ENCODE measurements at places on chromosomes 2 and 18.
A peak's percentile ranks its signal among the peaks of the same experiment; 100 is the strongest.

GRCh38 chr2:138249207-138249606 is 252.4 kb upstream of the SPOPL start:
- DNase-seq: no peak

GRCh38 chr2:133836691-133837345 is 268.6 kb upstream of the NCKAP5 start:
- no peak for DNase-seq

- peak; percentile 22 for DNase-seq
Measured at GRCh38 chr2:230642966-230643365, 69.7 kb upstream of the CAB39 start.

DNA sequence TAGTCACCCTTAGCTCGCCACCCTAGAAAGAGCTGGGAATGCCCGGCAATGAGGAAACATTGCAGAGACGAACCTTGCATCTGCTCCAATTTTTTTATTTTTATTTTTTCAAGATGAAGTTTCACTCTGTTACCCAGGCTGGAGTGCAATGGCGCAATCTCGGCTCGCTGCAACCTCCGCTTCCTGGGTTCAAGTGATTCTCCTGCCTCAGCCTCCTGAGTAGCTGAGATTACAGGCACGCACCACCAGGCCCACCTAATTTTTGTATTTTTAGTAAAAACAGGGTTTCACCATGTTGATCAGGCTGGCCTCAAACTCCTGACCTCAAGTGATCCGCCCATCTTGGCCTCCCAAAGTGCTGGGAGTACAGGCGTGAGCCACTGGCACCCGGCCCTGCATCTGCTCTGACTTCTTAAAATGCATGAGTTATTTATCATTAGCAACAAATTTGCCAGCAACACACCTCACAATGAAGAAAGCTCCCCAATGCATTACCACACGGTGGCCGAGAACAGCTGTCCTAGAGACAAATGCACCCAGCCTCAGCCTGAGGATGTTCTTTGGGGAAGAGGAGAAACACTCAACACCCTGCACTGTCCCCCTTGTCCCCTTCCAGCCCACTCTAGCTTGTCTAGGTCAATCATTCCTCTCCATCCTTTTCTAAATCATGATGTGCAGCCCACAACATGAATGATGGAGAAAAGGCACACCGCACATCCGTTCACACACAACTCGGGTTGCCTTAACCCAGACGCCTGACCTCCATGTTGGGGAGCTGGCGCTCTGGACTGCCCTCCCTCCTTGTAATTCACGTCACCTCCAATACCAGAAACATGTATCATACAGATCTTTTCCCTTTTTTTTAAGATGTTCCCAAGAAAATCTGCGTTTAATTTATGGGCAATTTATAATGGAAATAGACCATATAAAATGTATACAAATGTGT is 46.9 kb downstream of the TTC32 start:
- DNase-seq: no peak

DNA sequence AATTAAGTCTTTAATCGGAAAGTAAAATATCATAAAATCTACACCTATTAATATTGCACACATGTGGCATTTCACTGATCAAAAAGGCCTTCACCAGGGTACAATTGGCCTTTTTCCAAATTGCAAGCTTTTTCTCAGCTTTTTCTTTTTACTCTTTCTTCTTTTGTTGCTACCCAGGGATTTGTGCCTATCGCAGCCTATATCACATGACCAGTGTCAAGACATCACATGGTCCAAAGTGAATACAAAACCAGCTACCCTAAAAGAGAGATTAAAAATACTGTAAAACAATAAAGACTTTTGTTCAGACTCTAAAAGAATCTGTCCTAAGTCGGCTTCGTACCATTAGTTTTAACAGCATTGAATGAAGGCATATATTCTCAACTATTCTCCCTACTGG is 15.0 kb upstream of the OTX1 start:
- DNase-seq: no peak

DNA sequence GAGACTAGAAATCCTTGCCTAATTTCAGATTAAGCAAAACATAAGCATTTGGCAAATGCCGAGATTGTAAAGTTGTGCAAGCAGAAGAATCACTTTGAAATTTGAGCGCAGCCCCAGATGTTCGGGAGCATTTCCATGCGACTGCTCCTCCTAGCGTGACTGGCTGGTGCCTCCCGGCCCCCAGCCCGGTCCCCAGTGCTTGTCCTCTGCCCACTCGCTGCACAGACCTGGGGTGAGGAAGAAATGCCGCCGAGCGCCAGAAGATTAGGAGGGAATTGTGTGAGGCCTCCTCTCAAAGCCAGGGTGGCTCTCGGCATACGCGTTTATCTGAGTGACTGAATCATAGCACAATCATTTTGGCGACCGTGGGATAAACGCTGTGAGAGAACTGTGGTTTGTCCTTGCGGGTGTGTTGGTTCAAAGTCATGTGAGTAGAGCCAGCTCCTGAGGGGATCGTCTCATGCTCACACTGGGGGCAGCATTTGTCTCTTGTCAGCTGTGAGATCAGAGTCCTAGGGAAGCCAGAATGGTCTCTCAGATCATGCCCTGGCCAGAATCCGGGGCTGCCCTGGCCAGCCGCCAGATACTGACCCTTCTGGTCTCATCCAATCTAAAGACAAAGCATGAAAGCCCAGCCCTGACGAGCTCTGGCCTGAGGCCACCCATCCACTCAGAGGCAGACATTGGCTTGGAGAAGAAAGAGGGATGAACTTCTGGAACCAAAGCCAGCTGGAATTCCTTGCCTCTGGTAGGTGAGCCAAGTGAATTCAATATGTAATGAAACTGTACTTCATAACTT is 189.3 kb downstream of the SH3RF3 start:
- no peak for DNase-seq

DNA sequence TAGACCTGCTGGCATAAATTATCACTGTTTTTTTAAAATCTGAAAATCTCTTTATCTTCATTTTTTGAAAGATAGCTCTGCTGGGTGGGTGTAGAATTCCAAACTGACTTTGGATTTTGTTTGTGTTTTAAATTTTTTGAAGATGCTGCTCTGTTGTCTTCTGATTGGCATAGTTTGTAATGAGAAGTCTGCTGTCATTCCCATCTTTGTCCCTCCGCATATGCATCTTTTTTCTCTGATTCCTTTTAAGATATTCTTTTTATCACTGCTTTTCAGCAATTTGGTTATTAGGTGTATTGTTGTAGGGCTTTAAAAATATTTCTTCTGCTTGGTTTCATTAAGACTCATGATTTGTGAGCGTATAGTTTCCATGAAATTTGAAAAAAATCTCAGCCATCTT is 7.2 kb downstream of the SNED1 start:
- DNase-seq: no peak

- no peak for DNase-seq
Measured at GRCh38 chr2:72916743-72917137, 579 bp upstream of the EMX1 start.

GRCh38 chr2:114005110-114005783 is 115.4 kb downstream of the ACTR3 start:
- DNase-seq: no peak

DNA sequence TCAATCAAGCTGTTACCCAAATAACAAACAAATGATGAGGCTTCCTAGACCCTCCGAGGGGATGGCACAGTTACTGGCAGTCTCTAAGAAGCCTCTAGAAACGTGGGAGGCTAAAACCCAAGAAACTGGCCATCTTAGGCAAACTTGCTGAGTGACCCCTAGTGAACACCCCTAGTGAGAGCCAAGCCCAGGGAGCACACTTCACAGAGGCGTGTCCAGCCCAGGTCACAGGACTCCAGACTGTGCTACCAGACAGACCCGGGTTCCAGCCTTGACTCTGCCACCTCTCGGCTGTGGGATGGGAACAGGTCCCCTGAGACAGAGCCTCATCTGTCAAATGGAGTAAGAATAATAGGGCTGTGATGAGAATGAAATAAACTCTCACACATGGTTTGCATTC is 83.5 kb upstream of the ASAP2 start:
- DNase-seq: no peak

- DNase-seq: peak; percentile 66
Measured at GRCh38 chr2:163191372-163191771, 352.8 kb upstream of the KCNH7 start.

DNA sequence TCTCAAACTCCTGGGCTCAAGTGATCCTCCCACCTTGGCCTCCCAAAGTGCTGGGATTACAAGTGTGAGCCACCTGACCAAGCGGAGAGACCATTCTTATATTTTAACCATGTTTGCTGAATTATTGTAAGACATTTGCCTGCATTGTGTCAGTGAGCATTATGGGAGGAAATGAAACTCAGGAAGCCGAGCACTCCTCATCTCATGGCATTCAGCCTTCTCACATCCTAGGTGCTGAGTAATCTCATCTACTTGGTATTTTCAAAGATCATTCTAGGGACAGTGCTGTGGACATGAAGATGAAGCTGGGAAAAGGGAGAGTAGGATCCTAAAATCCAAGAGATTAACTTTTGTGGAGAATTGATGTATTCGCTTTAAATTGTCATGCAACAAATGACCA is 66.1 kb downstream of the NAPG start:
- peak; percentile 6 for DNase-seq

DNA sequence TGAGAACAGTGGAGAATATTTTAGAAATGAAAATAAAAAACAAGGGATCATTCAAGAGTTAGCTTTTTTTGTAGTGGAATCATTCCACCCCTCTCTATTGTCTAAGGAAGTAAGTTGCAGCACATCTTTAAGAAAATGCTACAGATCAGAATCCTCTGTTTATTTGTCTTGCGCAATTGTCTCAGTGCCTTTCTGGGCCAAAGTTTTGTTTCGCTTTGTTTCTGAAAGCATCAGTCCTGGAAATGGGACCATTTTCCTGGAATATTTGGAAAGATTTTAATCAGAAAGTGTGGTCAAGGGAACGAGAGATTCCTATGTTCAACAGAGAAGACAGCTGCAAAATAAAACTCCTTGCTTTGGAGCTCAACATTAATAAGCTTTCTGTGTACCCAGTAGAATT is 74.0 kb downstream of the NRXN1 start:
- no peak for DNase-seq

DNA sequence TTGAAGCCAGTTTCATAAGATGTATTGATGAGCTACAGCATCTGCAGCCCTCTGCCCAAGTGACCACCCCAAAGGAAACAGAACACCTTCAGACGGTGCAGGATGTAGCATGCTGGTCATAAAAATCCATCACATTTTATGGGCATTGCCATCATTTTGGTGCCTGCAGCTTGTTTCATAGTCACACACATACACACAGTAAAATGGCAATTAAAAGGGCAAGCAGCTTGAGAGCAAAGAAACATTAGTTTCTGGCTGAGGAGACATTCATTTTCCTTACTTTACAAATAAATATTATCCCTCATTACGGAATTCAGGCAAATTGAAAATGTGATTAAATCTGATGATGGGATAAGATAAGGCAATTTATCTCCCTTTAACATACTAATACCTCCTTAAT is 13.4 kb downstream of the MYO5B start:
- no peak for DNase-seq
